ENCODE measurements at places on chromosomes 11 and 22.

GRCh38 chr11:85791409-85791990, 19.4 kb downstream of the SYTL2 start:
- DNase-seq = no peak

DNA sequence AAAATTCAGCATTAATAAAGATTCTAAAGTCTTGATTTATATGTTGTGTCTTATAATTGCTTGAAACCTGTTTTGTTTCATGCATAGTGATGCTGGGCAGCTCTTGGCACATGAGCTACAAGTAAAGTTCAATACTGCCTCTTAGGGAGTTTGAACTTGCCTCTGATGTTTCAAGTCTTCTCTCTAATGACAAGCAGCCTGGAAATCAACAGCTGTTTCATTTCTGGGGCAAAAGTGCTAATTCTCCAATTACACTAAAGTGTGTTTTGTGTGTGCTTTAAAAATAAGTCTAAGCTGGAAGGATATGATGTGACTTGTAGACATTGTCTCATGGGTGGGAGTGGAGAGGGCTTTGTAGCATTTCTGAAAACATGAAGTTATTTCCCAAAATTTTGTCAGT, 23.7 kb upstream of the SESN3 start:
- no peak for DNase-seq

DNA sequence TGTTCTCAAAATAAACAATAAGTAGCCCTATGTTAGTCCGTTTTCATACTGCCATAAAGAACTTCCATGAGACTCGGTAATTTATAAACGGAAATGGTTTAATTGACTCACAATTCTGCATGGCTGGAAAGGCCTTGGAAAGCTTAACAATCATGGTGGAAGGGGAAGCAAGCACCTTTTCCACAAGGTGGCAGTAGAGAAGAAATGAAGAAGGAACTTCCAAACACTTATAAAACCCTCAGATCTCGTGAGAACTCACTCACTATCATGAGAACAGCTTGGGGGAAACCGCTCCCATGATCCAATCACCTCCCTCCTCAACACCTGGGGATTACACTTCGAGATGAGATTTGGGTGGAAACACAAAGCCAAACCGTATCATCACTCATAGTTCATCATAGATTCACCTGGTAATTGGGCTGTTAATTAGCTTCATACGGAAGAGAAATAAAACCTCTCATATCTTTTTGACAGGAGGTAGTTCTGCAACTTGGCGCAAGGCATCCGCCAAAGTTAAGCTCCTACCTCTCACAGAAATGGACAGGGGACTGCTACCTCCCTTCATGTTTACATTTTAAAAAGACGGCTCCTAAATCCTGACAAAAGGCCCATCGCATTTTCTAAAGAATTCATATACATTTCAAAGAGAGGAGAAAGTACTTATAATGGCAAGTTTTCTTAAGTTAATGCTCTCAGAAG, 49.0 kb downstream of the MUC15 start:
- DNase-seq = no peak

- no peak for DNase-seq
These were observed 21.4 kb upstream of the BMAL1 start for GRCh38 chr11:13256216-13256615.

DNA sequence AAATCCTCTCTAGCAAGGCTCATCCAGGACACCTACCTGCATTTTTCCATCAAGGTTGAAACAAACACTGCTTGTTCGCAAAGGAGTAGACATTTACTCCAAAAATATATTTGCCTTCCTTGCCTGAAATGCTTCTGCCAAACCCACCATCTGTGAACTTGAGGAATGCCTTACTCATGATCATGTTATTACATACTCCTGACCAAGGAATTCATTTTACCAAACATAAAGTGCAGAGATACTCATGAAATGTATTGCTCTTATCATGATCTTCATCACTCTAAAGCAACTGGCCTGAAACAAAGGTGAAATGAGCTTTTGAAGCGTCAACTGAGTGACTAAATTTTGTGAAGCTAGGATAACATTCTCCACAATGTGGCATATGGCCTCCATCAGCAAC, 243.1 kb upstream of the CCDC179 start:
- DNase-seq = no peak

DNA sequence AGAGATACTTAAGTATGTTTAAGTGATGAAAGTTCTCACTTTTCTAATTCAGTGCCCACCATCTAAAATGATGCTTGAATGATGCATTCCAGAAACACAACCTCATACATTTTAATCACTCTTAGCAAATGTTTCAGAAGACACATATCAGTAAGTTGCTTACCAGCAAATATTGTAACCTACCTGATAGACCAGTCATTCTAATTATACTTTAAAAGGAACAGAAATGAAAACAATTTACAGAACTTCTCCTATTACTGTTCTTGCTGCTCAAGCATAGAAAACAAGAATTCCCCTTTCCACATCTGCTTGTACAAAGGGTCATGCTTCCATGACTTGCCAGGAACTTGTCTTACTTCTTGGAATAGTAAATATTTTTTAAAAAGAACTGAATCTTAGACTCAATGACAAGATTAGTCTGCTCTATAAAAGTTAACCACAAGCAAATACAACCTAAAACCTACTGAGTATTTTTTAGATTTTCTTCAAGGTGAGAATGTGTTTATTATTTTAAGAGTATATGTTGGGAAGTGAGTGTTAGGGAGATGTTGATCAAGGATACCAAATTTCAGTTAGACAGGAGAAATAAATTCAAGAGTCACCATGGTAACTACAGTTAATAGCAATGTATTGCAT, 82.0 kb upstream of the SC5D start:
- DNase-seq = no peak

DNA sequence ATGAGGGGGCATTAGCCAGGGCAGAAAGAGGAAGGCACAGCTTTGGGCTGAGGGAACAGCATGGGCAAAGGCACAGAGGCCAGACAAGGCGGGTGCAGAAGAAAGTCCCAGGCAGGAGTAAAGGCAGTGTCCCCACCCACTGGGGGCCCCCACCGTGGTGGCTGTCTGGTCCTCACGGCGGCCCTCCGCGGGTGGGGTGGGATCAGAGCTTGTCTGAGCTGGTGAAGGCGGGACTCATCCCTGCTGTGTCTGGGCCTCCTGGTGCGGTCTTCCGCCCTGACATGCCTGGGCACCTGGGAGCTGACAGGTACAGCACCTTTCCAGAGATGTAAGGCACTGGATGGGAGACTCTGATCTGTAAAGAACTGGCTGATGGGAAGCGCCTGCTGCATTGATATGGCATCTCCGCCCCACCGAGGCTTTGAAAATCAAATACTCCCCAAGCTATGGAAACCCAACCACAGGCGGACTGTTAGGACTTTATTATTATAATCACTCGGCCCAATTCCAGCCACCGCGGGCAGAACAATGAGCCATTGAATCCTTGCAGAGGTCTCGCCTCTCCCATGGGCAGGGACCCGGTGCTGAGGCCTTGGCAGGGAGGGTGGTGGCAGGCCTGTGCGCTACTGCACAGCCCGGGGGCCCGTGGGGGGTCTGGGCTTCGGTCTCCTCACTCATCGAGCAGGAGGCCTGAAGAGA, 14.2 kb upstream of the GNB1L start:
- DNase-seq = no peak

GRCh38 chr11:6419009-6419631, at the start of gene APBB1:
APBB1 (minus strand) TSS chr11:6419094; CDS start chr11:6411347, 7,747 bp downstream.
- DNase-seq = peak; percentile 67

Data from activated CD4-positive, alpha-beta T cell treated with anti-CD3 and anti-CD28 coated beads for 24 hours (primary cell).